Cortex of kidney (tissue), 1 donor: ENCODE measurements at places on chromosomes 4 and X.

DNA sequence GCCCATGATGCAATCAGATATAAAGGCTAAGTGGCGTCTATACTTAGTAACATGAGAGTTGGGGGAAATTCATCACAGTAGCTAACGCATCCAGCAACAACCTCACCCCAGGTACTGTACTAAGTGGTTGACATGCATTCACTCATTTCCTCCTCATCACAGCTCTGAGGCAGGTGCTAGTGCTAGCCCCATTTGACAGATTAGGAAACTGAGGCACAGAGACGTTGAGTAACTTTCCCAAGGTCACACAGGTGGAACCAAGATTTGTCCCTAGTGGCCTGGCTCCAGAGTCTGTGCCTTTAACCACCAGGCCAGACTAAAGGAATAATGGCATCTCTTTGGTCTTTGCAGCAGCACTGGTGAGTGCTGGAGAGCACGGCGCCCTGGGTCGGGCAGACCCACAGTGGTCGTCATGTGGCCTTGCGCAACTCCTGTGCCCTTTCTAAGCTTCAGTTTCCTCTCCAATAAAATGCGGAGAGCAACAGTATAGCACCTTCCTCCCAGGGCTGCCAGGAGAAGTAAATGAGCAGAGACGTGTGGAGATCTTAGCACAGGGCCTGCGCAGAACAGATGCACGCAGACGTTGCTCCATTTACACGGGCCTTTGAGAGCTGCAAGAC lies 186.4 kb downstream of the BCOR start:
- no peak for DNase-seq

DNA sequence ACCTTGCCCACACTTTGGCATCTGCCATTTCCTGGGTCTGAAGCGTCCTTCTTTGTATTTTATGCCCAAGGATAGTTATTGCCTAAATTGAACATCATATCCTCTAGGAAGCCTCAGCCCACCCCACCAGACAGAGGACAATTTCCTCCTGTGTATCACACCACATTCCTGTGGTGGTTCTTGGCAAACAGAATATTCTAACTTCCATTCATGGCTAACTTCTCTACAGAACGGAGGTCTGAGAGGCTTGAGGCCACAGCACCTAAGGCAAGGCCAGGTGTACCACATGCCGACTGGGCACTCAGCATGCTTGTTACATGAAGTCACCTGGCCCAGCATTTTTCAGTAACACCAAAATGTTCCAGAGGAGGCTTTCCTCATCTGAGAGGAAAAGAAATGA lies 42.4 kb downstream of the CD99L2 start:
- DNase-seq, result no peak

DNA sequence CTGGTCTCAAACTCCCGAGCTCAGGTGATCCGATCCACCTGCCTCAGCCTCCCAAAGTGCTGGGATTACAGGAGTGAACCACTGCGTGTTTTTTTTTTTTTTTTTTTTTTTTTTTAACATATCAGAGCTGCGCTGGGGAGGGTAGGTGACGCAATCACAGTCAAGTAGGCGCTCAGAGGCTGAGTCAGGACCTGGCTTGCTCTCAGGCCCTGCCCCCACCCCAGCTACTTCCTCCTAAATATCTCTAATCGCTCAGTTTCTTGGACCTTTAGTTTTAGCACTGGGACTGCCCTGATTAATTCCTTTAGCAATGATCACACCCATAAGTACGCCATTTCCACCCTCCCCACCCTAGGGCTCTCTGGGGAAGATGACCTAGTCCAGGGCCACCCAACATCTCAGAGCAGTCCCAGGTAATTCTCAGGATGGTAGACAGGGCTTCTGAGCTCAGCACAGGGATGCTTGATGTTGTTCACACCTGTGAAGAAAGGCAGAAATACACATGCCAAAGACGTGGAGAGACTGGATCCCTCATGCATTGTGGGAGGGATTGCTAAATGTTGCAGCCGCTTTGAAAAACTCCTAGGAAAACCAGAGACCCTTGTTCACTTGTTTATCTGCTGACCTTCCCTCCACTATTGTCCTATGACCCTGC lies 50.2 kb downstream of the DDX3X start:
- DNase-seq, result no peak

- DNase-seq, result no peak
Measured at GRCh38 chr4:113564493-113564892, 197.0 kb downstream of the CAMK2D start.

DNA sequence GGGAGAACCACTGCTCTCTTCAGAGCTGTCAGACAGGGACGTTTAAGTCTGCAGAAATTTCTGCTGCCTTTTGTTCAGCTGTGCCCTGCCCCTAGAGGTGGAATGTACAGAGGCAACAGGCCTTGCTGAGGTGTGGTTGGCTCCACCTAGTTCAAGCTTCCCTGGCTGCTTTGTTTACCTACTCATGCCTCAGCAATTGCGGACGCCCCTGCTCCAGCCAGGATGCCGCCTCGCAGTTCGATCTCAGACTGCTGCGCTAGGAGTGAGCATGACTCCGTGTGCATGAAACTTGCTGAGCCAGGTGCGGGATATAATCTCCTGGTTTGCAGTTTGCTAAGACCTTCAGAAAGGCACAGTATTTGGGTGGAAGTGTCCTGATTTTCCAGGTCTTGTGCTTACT lies 70.9 kb downstream of the MAGEB5 start:
- DNase-seq, result no peak

GRCh38 chr4:17174751-17175150 lies 276.3 kb upstream of the LDB2 start:
- DNase-seq, result no peak

GRCh38 chr4:2731907-2732317 lies 24.2 kb downstream of the TNIP2 start:
- DNase-seq, result no peak

DNA sequence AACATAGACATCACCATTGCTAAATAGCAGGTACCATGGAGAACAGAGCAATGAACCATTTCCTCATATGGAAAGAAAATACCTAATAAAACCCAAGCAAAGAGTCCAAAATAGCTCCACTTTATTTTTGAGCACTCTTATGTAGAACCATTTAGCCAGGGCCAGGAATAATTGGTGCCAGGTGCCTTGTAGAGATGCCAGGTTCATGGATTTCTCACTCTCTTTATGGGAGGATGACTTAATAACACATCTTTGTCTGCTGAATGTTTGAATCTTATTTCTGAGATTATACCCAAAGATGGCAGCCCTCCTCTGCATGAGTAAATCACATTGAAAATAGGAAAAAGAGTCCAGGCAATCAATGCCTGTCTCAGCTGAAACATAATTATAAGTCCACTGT lies 212.3 kb upstream of the SFRP2 start:
- DNase-seq, result no peak

DNA sequence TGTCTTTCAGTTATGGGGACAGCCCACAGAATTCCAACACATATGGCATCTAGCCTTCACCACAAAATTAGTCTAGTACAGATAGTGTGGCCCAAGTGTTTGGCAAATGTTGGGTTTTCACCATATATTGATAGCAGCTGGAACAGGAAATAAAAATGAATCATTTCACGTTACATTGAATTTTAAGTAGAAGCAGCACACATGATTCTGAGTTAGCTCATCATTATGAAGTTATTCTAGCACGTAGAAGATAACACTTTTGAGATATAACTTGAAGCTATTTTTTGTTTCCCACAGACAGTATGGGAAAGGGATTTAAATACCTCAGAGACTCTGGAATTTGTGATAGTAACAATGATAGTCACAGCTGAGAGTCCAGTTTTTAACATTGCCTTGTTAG lies 118.7 kb downstream of the FAT4 start:
- no peak for DNase-seq

- DNase-seq, result no peak
Measured at GRCh38 chrX:80266979-80267378, 153.3 kb upstream of the TENT5D start.

DNA sequence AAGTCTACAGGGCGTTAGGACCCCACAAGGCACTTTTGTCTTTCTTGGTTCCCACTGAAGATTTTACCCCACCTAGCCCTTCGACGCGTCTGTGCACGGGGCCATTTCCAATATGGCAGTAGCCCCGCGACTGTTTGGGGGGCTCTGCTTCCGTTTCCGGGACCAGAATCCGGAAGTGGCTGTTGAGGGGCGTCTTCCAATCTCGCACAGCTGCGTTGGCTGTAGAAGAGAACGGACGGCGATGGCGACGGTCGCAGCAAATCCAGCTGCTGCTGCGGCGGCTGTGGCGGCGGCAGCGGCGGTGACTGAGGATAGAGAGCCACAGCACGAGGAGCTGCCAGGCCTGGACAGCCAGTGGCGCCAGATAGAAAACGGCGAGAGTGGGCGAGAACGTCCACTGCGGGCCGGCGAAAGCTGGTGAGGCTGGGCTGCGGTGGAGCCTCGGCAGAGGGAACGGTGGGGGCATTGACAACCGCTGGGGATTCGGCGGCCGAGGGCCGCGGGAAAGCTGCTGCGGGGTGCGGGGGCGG lies at the start of gene USP11:
Gene USP11, plus strand, starts transcription at position 207 of the 530 bp plus-strand sequence. Its CDS starts 35 bp downstream, at position 242.
- no peak for DNase-seq

- no peak for DNase-seq
Measured at GRCh38 chrX:39811376-39811775, 286.4 kb downstream of the BCOR start.

- no peak for DNase-seq
Measured at GRCh38 chr4:149120331-149121022, 678.3 kb upstream of the NR3C2 start.

DNA sequence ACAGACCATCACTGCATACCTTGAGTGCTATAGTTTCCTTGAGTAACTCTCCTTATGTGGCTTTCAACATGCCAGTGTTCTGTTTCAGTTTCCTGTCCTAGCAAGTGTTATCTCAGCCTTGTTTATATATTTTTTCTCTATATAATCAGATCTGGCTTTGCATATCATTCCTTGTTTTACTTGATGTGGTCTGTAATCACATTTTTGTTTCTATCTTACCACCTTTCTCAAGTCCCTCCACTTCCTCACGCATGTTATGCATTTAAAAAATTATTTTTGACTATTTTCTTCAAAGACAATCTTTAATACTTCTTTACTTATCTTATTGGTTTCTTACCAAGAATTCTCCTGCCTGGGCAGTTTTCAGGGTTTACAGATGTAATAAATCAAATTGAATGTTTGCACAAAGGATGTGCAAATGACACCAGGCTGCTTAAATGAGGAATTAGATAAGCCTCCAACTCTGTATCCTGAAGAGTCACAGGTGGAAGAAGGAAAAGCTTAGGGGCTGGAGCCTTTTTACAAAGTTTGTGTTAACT lies 351.2 kb downstream of the BMPR1B start:
- DNase-seq, result no peak
